ENCODE measurements at places on chromosomes 5 and 9.

DNA sequence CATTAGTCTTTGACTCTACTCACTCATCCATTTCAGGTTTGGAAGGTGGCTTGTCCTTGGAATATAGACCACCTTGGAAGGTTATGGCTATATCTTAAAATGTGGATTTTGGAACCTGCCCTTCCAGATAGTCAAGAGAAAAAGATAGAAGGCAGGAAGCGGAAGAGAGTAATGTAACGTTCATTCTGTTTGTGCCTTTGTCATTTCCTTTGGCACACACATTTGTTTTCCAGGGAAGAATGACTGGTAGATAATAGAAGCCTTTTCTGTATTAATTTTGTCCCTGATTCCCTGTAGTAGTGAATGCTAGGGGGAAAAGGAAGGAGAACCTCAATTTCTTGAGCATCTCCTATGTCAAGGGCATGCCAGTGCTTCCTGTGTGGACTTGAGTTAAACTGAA lies 54.7 kb downstream of the PPIC start:
- no peak for DNase-seq

GRCh38 chr5:52331725-52332124 lies 456.0 kb upstream of the ITGA1 start:
- DNase-seq: no peak

DNA sequence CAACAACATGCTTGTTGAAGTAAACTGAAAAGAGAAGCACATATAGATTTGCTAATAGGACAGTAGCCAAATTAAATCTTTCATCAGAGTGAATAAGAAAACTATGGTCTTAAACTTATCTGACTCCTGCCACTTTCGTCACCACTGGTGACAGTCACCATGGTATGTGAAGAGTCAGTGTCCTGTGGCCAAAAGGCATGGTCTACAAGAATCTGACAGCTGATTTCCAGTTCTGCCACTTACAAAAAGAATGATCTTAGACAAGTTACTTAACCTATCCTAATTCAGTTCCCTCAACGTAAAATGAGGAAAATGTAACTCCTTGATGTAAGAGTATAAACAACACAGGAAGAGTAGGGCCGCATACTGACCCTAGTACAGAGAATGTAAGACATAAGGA lies 102.0 kb downstream of the LPAR1 start:
- DNase-seq: no peak

- DNase-seq: no peak
Measured at GRCh38 chr9:97761879-97762278, 64.7 kb upstream of the XPA start.

DNA sequence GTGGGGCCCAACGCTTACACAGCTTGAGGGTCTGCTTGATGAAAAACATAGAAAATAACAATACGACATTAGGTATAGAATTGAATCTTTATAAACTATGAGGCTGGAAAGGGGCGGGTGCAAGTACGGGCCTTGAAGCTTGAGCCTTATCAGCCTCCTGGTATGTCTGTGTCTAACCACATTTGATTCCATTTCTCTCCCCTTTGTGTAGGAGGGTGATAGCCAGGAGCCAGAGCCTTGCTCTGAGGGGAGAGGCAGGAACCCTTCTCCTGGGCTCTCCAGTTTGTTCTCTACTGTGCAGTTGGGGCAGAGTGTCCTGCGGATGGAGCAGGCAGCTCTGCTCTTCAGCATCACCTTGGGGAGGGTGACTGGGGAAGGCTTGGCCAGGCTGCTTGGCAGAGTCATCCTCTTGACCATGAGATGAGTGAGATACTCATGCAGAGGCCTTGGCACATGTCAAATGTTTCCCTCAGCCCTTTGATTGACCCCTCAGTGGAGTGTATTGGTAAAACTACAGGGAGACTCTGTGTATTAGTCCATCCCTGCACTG lies 153.5 kb downstream of the SEMA6A start:
- no peak for DNase-seq

GRCh38 chr5:61697809-61698558 lies 365.9 kb downstream of the ZSWIM6 start:
- no peak for DNase-seq

Data from stimulated activated naive B cell treated with anti-CD40 and anti-IgM and Interleukin-4, amounts not matched to agents 10 μg/mL and 1 μg/mL and 100 μg/mL, for 72 hours (primary cell).